Body of pancreas (tissue), 4 donors: ENCODE measurements at places on chromosomes 6 and 20. TPM values are rescaled to one million over a fixed set of nuclear protein-coding genes. Genes with fewer than 3 reads are reported as not detected.

MLN gene
- total RNA-seq = not detected

DNA sequence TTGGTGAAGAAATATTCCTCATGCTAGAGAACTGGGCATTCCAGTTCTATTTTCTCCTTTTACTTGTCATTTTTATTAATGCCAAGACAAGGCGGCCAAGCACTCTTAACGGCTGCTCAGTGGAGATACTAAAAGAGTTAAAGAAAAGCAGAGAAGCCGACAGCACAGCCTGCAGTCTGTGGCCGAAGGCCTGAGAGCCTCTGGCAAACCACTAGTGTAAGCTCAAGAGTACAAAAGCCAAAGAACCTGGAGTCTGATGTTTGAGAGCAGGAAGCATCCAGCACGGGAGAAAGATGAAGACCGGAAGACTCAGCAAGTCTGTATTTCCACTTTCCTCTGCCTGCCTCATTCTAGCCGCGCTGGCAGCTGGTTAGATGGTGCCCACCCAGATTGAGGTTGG, 167.1 kb upstream of the FUT9 start:
- H3K4me3 ChIP-seq = no peak overlapping the region
- H3K36me3 ChIP-seq = no peaks in the 10 kb centered on the region
- H3K4me1 ChIP-seq = no peaks in the 10 kb centered on the region
- DNase-seq = no peak

TSPO2 gene
- not detected for total RNA-seq

DNA sequence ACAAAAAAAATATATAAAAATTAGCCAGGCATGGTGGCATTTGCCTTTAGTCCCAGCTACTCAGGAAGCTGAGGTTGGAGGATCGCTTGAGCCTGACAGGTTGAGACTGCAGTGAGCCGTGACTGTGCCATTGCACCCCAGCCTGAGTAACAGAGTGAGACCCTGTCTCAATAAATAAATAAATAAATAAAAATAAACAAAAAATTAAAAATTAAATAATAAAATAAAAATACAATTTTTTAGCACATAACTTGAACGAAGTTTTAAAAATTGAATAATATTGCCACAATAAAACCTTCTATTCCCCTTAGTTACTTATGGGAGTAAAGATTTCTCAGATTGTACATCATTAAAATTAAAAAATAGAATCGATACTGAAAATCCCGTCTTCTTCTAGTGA, 29.2 kb upstream of the CGA start:
- no peaks in the 10 kb centered on the region for H3K4me1 ChIP-seq
- no peaks in the 10 kb centered on the region for H3K36me3 ChIP-seq
- DNase-seq = no peak
- no peaks in the 10 kb centered on the region for H3K27me3 ChIP-seq
- H3K4me3 ChIP-seq = no peak overlapping the region

DNA sequence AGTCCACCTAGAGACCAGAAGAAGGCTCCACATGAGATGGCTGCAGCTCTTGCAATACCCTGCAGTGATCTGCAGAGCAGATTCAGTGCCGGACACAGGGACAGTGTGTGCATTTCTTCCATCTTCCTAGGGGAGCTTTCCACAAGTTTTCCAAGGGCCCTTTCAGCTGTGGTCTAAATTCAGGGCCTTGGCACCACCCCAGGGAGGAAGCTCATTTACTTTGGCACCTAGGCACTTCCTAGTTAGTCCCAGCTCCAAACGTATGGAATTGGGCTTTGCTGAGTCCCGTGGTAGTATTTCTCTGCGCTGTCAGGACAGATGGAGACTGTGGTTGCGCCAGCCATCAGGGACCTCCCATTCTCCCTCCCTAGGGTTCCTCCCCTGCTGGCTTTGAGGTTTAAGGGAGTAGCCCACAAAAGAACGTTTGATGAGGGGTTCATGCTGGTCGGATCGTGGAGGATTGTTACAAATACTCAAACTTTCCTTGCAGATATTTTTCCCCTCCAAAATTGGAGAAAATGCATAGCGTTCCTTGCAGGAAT, 182.3 kb upstream of the UST start:
- no peak overlapping the region for H3K4me3 ChIP-seq
- no peak for DNase-seq
- no peaks in the 10 kb centered on the region for H3K27me3 ChIP-seq
- H3K4me1 ChIP-seq = peaks cover 6% of the 10 kb centered on the region
- no peak overlapping the region for H3K27ac ChIP-seq

- H3K4me3 ChIP-seq = no peak overlapping the region
- peaks cover 5% of the 10 kb centered on the region for H3K4me1 ChIP-seq
- H3K27me3 ChIP-seq = no peaks in the 10 kb centered on the region
- no peak overlapping the region for H3K27ac ChIP-seq
- no peak for DNase-seq
Measured at GRCh38 chr20:50817776-50818172, 22.9 kb downstream of the BCAS4 start.

DNA sequence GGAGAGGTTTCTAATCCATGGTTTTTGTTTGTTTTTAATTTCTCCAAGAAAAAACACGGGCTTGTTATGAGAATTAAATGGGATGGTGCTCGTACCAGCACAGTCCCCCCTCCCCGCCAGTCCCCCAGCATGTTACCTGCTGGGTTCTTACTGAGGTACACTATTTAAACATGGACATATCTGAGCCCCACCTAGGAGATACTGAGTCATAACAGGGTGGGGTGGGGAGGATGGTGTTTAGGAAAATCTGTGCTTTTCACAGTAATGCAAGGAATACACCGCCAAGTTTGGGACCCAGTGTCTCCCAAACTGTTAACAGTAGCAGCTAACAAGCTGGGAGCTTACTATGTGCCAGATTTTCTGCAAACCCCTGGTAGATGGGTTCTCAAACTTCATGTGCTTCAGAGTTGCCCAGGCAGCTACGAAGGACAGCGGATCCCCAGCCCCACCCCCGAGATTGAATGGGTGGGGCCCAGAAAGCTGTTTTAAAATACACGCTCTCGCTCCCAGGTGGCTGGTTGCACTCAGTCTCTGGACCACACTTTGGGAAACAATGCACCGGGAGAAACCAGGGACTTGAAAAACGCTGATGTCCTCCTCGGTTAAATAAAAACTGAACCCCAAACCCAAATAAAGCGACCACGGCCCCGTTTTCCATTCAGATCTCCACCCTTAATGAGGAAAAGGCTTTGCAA, 995 bp downstream of the ZFP64 start:
- DNase-seq = peak; percentile 23
- H3K27me3 ChIP-seq = no peaks in the 10 kb centered on the region
- H3K4me1 ChIP-seq = peaks cover 18% of the 10 kb centered on the region
- peak overlapping the region; percentile 90 for H3K27ac ChIP-seq
- H3K36me3 ChIP-seq = no peaks in the 10 kb centered on the region

GRM1 gene
- total RNA-seq = under 0.01 TPM

GFRA4 gene
- total RNA-seq = not detected

- no peak overlapping the region for H3K4me3 ChIP-seq
- no peaks in the 10 kb centered on the region for H3K36me3 ChIP-seq
- no peak overlapping the region for H3K27ac ChIP-seq
- peak; percentile 74 for DNase-seq
- no peaks in the 10 kb centered on the region for H3K4me1 ChIP-seq
- no peaks in the 10 kb centered on the region for H3K27me3 ChIP-seq
Measured at GRCh38 chr20:4091490-4092479, 76.4 kb upstream of the RNF24 start.

BAK1 gene
- total RNA-seq = 2.3 TPM

GRCh38 chr6:45571159-45571558, 193.4 kb upstream of the SUPT3H start:
- H3K36me3 ChIP-seq = no peaks in the 10 kb centered on the region
- H3K27me3 ChIP-seq = no peaks in the 10 kb centered on the region
- no peak overlapping the region for H3K27ac ChIP-seq
- no peaks in the 10 kb centered on the region for H3K4me1 ChIP-seq
- no peak overlapping the region for H3K4me3 ChIP-seq

SALL4 gene
- total RNA-seq = 5.9 TPM

GRCh38 chr20:6689339-6689973, 78.0 kb upstream of the BMP2 start:
- no peaks in the 10 kb centered on the region for H3K36me3 ChIP-seq
- peaks cover 9% of the 10 kb centered on the region for H3K4me1 ChIP-seq
- no peak for DNase-seq
- H3K27me3 ChIP-seq = no peaks in the 10 kb centered on the region
- no peak overlapping the region for H3K4me3 ChIP-seq
- H3K27ac ChIP-seq = no peak overlapping the region

DOP1A gene
- total RNA-seq = 25.9 TPM

DNA sequence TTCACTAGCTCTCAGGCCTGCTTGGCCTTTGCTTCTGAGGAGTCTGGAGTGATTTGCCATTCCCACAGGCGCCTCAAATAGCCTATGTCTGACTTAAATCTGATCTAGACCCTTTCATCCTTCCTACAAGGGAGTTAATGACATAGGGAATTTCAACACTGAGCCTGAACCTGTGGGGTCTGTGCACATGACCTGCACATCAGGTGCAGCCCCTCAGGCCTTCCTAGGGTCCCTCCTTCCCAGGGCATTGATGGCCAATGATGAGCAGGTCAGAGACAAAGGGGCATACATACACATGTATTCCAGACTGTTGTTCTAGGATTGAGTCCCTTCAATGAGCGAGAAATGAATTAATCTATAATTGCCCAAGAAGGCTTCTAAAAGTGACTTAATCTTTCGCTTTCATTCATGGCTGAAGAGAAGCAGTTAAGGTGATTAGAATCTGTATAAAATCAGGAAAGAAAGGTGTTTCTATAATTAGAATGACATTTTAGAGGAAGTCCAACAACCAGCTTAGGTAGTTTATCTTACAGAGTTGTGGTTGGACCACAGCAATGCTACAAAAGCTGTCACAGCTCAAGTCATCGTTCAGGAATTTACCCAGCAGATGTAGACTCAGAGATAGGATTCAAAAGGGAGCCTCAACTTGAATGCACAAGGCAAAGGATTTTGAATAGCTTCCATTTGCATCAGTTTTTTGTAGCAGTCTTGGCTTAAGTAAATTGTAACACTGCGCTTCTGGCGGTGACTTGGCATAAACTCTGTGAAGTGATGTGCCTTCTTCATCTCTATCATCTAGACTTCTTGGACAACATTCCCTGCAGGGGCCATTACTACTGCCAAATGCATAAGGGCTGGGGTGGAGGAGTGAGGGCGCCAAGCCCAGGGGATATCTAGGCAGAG, 27.0 kb upstream of the TBC1D7 start:
- H3K4me1 ChIP-seq = no peaks in the 10 kb centered on the region
- DNase-seq = no peak
- no peak overlapping the region for H3K4me3 ChIP-seq
- H3K36me3 ChIP-seq = no peaks in the 10 kb centered on the region
- H3K27ac ChIP-seq = no peak overlapping the region

DNA sequence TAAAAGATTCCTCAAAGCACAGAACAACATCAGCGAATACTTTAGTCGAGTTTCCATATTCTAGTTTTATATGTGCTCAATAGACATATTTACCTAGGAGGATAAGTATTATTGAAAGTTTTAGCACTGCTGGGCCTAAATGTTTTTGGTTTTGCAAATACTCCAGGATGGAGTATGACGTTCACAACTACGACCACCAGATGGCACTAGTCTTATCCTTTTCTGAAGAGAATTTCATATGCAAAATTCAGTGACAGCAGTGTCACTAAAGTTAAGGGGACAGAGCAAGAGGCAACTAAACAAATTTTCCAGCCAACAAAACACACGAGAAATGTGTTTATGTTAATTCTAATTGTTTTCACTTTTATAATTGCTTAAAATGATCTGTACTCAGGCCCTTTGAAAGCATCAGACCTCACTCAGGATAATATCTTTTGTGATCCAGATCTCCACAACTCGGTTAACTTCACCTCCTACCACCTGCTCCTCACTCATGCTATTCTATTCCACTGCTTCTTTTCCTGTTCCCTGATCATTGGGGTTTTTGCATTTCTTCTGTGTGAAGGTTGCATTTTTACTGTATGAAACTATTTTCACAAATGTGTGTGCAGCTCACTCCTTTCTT, 220.8 kb downstream of the TRDN start:
- peak; percentile 57 for DNase-seq
- no peak overlapping the region for H3K4me3 ChIP-seq
- no peaks in the 10 kb centered on the region for H3K4me1 ChIP-seq
- no peak overlapping the region for H3K27ac ChIP-seq
- no peaks in the 10 kb centered on the region for H3K27me3 ChIP-seq

DNA sequence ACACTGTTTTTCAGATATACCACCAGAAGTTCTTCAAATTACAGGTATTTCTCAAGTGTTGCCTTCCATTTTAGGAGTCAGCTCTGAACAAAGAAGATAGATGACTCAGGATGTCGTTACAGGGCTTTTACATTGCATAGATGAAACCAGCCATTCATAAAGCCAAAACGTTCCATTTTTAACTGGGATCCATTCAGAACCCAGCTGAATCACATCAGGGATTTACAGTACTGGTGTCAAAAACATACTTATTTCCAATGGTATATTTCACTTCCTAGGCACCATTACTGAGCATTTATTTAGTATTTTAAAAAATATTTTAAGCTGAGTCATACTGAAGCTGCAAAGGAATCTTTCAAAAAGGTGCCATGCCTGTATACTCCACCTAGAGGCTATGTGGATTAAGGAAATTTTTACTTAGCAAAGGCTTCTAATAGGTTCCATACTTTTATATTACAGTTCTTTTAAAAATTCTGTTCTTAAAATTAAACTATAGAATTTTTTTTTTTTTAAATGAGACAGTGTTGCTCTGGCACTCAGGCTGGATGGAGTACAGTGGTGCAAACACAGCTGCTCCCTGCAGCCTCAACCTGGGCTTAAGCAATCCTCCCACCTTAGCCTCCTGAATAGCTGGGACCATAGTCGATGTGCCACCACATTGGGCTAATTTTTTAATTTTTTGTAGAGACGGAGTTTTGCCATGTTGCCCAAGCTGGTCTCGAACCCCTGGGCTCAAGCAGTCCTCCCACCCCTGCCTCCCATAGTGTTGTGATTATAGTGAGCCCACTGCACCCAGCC, 2.6 kb downstream of the ASF1A start:
- no peak overlapping the region for H3K4me3 ChIP-seq
- peaks cover 30% of the 10 kb centered on the region for H3K4me1 ChIP-seq
- peaks cover 1% of the 10 kb centered on the region for H3K36me3 ChIP-seq
- H3K27me3 ChIP-seq = no peaks in the 10 kb centered on the region
- no peak for DNase-seq

- peaks cover 13% of the 10 kb centered on the region for H3K36me3 ChIP-seq
- no peaks in the 10 kb centered on the region for H3K4me1 ChIP-seq
- no peaks in the 10 kb centered on the region for H3K27me3 ChIP-seq
- DNase-seq = peak; percentile 52
- no peak overlapping the region for H3K4me3 ChIP-seq
Measured at GRCh38 chr6:152293404-152293803, 343.8 kb downstream of the SYNE1 start.

GRCh38 chr6:107657373-107657754, 166.7 kb downstream of the SCML4 start:
- no peak overlapping the region for H3K4me3 ChIP-seq
- no peak for DNase-seq
- no peaks in the 10 kb centered on the region for H3K36me3 ChIP-seq
- no peaks in the 10 kb centered on the region for H3K27me3 ChIP-seq
- H3K27ac ChIP-seq = no peak overlapping the region

- peaks cover 13% of the 10 kb centered on the region for H3K4me1 ChIP-seq
- H3K36me3 ChIP-seq = no peaks in the 10 kb centered on the region
- DNase-seq = no peak
- H3K27ac ChIP-seq = no peak overlapping the region
- no peaks in the 10 kb centered on the region for H3K27me3 ChIP-seq
Measured at GRCh38 chr6:144259986-144260385, 25.1 kb upstream of the UTRN start.

FBXO5 gene
- not detected for total RNA-seq
